Activated CD4-positive, alpha-beta T cell treated with anti-CD3 and anti-CD28 coated beads, Interleukin-2, amount 10 ng/mL, durations not matched to agents 24 days and 14 days (primary cell): ENCODE measurements at places on chromosomes 2 and 18. TPM values are rescaled to one million over a fixed set of nuclear protein-coding genes. Genes with fewer than 3 reads are reported as not detected.

GTF2A1L gene
- total RNA-seq, result not detected in 2 replicates

DLX1 gene
- total RNA-seq, result not detected in 2 replicates

TMEM37 gene
- not detected in 2 replicates for total RNA-seq

CFLAR gene
- 402 and 415 TPM in 2 replicates for total RNA-seq

DNA sequence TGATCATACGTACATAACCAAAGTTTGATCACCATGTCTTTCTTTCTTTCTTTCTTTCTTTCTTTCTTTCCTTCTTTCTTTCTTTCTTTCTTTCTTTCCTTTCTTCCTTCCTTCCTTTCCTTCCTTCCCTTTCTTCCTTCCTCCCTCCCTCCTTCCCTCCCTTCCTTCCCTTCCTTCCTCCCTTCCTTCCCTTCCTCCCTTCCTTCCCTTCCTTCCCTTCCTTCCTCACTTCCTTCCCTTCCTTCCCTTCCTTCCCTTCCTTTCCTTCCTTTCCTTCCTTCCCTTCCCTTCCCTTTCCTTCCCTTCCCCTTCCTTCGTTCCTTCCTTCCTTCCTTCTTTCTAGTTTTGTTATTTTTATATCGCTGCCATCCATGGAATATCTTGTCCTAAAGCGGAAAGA lies 406.7 kb upstream of the DDX18 start:
- no peak overlapping the region for H3K27ac ChIP-seq
- DNase-seq, result no peak
- no peaks in the 10 kb centered on the region for H3K27me3 ChIP-seq

- H3K4me1 ChIP-seq, result no peaks in the 10 kb centered on the region
- no peak for DNase-seq
- H3K36me3 ChIP-seq, result no peaks in the 10 kb centered on the region
- no peaks in the 10 kb centered on the region for H3K27me3 ChIP-seq
- no peak overlapping the region for H3K4me3 ChIP-seq
- H3K27ac ChIP-seq, result no peak overlapping the region
These were observed 1511.2 kb upstream of the ZEB2 start for GRCh38 chr2:146031158-146031557.

GRCh38 chr18:78240627-78241252 lies 738.9 kb upstream of the SALL3 start:
- H3K36me3 ChIP-seq, result peaks cover 3% of the 10 kb centered on the region
- no peaks in the 10 kb centered on the region for H3K4me1 ChIP-seq
- no peak overlapping the region for H3K4me3 ChIP-seq
- no peaks in the 10 kb centered on the region for H3K27me3 ChIP-seq
- no peak overlapping the region for H3K27ac ChIP-seq

DNA sequence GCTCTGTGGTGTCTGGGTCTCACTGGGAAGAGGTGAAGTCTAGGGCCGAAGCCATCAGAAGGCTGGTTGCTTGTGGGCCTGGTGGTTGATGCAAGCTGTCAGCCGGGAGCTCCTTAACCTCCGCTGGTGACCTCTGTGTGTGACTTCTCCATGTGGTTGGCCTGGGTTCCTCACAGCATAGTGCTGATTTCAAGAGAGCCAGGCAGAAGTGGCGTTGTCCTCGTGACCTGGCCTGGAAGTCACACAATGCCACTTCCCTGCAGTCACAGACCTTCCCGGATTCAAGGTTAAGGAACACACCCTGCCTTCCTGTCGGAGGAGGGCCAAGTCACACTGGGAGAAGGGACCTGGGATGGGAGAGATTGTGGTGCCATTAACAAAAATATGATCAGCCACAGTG lies 303.7 kb upstream of the HS6ST1 start:
- peaks cover 13% of the 10 kb centered on the region for H3K4me1 ChIP-seq
- H3K4me3 ChIP-seq, result no peak overlapping the region
- no peaks in the 10 kb centered on the region for H3K36me3 ChIP-seq
- peaks cover 38% of the 10 kb centered on the region for H3K27me3 ChIP-seq
- no peak for DNase-seq

GRCh38 chr18:59141294-59142068 lies 1.8 kb downstream of the SEC11C start:
- peak overlapping the region; percentile 97 for H3K4me3 ChIP-seq
- peak overlapping the region; percentile 98 for H3K27ac ChIP-seq
- peaks cover 13% of the 10 kb centered on the region for H3K27me3 ChIP-seq
- peaks cover 51% of the 10 kb centered on the region for H3K4me1 ChIP-seq
- peaks cover 11% of the 10 kb centered on the region for H3K36me3 ChIP-seq

DNA sequence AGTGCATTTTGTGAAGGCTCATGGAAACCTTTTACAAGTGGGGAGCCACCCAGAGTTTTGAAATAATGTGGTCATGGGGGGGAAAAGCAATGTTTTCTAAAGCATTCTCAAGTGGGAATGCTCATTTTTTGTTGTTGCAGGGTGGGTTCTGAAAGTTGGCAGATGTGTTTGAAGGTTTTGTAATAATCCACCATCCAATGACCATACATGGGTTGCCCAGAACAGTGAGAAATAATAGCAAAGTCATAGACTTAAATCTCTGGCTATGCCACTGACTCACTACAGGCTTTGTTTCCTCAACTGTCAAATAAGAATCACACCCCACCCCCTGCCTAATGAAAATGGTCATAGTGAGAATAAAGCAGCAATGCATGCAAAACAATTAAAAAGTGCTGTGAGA lies 2.9 kb downstream of the DSG3 start:
- no peaks in the 10 kb centered on the region for H3K4me1 ChIP-seq
- no peaks in the 10 kb centered on the region for H3K36me3 ChIP-seq
- no peaks in the 10 kb centered on the region for H3K27me3 ChIP-seq
- DNase-seq, result no peak
- H3K27ac ChIP-seq, result no peak overlapping the region

DNA sequence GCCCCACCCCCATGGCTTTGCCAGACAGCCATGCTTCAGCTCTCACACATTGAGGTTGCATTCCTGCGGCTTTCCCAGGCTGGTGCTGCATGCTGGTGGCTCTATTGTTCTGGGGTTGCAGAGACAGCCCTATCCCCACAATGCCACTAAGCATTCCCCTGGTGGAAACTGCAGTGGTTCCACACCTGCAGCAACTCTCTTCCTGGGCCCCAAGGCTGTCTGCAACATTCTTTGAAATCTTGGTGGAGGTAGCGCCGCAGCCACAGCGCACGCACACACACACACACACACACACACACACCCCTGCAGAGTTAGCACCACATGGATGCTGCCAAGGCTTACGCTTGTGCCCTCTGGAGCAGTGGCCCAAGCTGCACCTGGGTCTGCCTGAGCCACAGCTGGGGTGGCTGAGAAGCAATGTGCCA lies 21.4 kb downstream of the SFXN5 start:
- no peak overlapping the region for H3K27ac ChIP-seq
- H3K4me3 ChIP-seq, result no peak overlapping the region
- no peaks in the 10 kb centered on the region for H3K36me3 ChIP-seq
- H3K4me1 ChIP-seq, result no peaks in the 10 kb centered on the region

DNA sequence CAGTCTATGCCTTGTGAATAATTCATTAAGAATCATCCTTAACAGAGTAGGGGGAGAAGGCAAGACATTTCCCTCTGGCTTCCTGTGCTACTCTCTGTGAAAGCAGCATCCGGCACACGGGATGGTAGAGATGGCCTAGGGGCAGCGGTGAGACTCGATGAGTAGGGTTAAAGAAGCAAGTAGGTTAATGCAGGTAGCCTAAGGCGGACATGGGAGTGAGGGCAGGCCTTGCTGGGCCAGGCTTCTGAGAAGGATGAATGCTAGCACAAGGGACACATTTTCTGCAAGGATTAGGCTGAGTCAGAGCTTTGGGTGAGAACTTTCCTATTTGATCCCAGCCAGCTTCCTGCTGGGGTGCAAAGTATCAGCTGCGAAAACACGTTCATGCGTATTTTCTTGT lies 80.8 kb downstream of the NXPH2 start:
- no peak overlapping the region for H3K4me3 ChIP-seq
- no peak for DNase-seq
- H3K4me1 ChIP-seq, result no peaks in the 10 kb centered on the region
- H3K27me3 ChIP-seq, result no peaks in the 10 kb centered on the region
- no peaks in the 10 kb centered on the region for H3K36me3 ChIP-seq

- H3K4me1 ChIP-seq, result peaks cover 33% of the 10 kb centered on the region
- peaks cover 30% of the 10 kb centered on the region for H3K36me3 ChIP-seq
- peak overlapping the region; percentile 97 for H3K27ac ChIP-seq
- DNase-seq, result peak; percentile 70
These were observed 822 bp downstream of the PSMG2 start for GRCh38 chr18:12703664-12704063.

GRCh38 chr18:6239716-6240115 lies 175.0 kb downstream of the L3MBTL4 start:
- no peak overlapping the region for H3K4me3 ChIP-seq
- H3K36me3 ChIP-seq, result no peaks in the 10 kb centered on the region
- H3K27ac ChIP-seq, result no peak overlapping the region
- H3K27me3 ChIP-seq, result no peaks in the 10 kb centered on the region
- DNase-seq, result no peak
- no peaks in the 10 kb centered on the region for H3K4me1 ChIP-seq

DNA sequence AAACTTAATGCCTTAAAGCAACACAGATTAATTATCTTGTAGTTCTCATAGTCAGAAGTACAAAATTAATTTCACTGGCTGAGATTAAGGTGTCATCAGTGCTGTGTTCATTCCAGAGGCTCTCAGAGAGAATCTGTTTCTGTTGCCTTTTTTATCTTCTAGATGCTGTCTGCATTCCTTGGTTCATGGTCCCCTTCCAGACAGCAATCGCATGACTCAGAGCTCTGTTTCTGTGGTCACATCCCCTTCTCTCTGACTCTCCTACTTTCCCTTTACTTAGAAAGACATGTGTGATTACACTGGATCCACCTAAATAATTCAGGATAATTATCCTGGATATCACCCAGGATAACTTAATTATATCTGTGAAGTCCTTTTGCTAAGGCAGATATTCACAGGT lies 148.6 kb downstream of the MAIP1 start:
- no peak overlapping the region for H3K4me3 ChIP-seq
- no peaks in the 10 kb centered on the region for H3K4me1 ChIP-seq
- no peak overlapping the region for H3K27ac ChIP-seq
- H3K27me3 ChIP-seq, result peaks cover 13% of the 10 kb centered on the region

- DNase-seq, result peak; percentile 83
- peak overlapping the region; percentile 60 for H3K4me3 ChIP-seq
- no peak overlapping the region for H3K27ac ChIP-seq
- H3K36me3 ChIP-seq, result no peaks in the 10 kb centered on the region
These were observed 861 bp downstream of the LTBP1 start for GRCh38 chr2:32947484-32948143.

DNA sequence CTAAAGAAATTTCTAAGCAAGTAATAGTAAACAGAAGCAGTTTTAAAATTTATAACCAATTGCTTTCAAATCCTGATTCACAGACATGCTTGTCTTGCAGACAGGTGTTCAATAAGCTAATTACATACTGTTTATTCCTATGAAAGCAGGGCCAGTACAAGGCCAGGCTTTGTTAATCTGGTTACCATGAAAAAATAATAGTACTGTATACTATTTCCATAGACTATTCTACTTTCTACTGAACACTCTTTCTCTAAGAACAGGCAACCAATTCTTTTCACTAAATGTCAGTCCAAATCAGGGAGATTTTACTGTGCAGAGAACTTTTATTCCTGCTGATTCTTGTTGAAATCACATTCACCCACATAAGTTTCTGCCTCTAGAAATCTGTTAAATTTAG lies 2.9 kb upstream of the SRSF7 start:
- peaks cover 19% of the 10 kb centered on the region for H3K36me3 ChIP-seq
- H3K4me1 ChIP-seq, result peaks cover 20% of the 10 kb centered on the region
- peak overlapping the region; percentile 55 for H3K4me3 ChIP-seq
- peak overlapping the region; percentile 40 for H3K27ac ChIP-seq

DNA sequence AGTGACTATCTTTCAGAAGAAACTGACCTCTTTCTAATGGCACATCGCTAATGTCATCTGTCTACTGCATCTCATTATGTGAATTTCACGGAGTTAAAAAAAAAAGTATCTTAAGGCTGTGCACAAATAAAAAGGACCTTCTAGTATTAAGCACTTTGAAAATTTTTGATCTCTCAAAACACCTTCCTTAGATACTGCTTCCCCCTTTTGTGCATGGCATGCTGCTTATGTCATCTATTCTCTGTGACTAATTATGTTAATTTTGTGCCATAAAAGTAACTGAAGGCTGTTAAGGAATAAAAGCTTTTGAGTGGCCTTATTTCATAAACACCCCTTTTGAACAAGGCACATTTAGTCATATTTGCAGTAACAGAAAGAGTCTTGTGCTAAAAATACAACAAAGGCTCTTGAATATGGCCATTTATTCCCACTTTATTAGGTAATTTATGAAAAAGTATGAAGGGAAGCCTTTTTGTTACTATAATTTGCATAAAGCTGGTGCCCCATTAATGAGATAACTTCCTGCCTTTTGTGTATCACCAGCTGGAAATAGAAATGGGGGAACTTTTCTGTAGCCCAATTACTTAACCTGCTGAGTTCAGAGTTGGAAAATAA lies 1412.0 kb upstream of the ZEB2 start:
- H3K36me3 ChIP-seq, result no peaks in the 10 kb centered on the region
- no peak overlapping the region for H3K27ac ChIP-seq
- no peak for DNase-seq
- H3K4me1 ChIP-seq, result no peaks in the 10 kb centered on the region
- no peaks in the 10 kb centered on the region for H3K27me3 ChIP-seq

- no peaks in the 10 kb centered on the region for H3K36me3 ChIP-seq
- H3K4me3 ChIP-seq, result no peak overlapping the region
- H3K27me3 ChIP-seq, result no peaks in the 10 kb centered on the region
These were observed 408.4 kb downstream of the RIT2 start for GRCh38 chr18:42707080-42707479.

GRCh38 chr2:32993005-32993539 lies 46.3 kb downstream of the LTBP1 start:
- H3K27me3 ChIP-seq, result no peaks in the 10 kb centered on the region
- no peak overlapping the region for H3K27ac ChIP-seq
- no peak for DNase-seq
- no peak overlapping the region for H3K4me3 ChIP-seq
- no peaks in the 10 kb centered on the region for H3K36me3 ChIP-seq

- no peak overlapping the region for H3K4me3 ChIP-seq
- DNase-seq, result no peak
- peaks cover 22% of the 10 kb centered on the region for H3K4me1 ChIP-seq
- H3K36me3 ChIP-seq, result peaks cover 63% of the 10 kb centered on the region
These were observed 22.7 kb downstream of the TMEM87B start for GRCh38 chr2:112077814-112078213.

- no peaks in the 10 kb centered on the region for H3K36me3 ChIP-seq
- H3K27me3 ChIP-seq, result no peaks in the 10 kb centered on the region
- H3K27ac ChIP-seq, result no peak overlapping the region
These were observed 28.4 kb downstream of the ARHGEF4 start for GRCh38 chr2:130864830-130865800.

DNA sequence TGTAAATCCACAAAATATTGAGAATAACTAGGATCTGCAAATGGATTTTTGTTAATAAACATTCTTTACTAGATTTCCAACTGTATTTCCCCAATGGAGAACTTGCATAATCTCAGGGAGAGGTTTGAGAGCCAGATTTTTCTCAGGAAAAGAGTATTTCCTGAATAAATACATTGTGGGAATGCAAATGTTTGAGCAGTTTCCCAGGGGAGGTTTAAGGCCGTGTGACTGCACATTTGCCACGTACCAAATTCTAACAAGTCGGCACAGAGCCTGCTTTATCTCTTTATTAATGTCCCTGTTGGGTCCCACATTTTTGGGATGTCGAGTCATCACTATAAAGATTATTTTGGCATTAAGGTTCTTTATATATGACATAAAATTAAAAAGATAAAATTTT lies 27.0 kb downstream of the TFPI start:
- no peak overlapping the region for H3K4me3 ChIP-seq
- H3K27ac ChIP-seq, result no peak overlapping the region
- H3K27me3 ChIP-seq, result peaks cover 3% of the 10 kb centered on the region
- H3K36me3 ChIP-seq, result no peaks in the 10 kb centered on the region
